ENCODE measurements at places on chromosomes 6 and 20.

DNA sequence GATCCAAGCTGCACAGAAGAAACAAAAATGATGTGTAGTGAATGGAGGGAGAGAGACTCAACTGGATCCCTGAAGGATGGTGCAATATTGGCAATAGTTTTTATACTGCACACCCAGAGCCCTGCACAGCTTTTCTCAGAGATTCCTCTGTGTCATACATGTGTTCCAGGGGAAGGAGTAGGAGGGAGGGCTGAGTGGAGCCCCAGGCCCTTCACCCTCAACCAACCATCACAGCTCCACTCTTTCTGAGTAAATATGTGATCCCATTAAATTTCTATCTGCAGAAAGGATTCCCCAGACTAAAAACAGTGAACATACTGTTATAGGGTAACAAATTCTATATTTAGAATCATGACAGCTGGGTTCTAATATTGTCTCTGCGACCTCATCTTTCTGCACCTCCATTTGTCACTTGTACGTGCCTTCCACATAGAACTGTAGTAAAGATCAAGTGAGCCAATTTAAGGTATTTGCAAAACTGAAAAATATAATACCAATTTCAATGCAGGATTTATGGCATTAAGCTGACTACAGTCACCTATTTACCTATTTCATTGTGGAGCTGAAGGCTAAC lies 421.4 kb upstream of the NRSN1 start:
- DNase-seq: no peak

DNA sequence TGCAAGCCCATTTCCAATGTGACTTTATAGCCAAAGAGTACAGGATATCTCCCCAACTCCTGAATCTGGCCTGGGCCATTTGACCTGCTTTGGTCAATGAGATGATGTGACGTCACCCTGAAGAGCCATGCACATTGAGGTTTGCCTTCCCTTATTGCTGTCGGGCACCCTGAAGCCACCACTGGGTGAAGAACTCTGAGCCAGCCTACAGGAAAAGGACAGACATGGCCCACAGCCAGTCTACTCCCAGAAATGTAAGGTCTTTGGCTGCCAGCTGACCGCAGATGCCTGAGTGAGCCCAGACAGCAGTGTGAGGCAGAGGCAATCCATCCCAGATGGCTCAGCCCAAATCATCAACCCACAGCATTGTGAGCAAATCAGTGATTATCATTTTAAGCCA lies 3.7 kb upstream of the SYNDIG1 start:
- DNase-seq: no peak

- DNase-seq: no peak
These were observed 1.6 kb upstream of the ADRM1 start for GRCh38 chr20:62301111-62301668.

DNA sequence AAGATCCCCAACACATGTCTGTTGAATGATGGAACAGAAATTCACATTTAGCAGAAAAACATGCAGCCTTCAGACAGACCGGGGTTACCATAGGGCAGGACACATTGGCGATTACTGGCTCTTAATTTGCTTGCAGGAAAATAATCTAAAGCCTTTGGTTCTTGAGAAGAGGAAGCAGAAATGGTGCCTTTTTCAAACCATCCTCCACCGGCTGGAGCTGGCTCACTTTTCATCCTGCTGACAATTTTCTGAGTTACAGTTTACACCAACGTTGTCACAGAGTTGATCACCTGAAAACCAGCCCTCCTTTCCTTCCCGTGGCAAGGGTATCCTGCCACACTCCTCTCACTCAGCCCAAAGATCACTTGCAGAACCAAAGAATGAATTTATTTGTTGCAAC lies 32.6 kb downstream of the SF3B5 start:
- no peak for DNase-seq

- DNase-seq: no peak
These were observed at the start of gene SNX9 for GRCh38 chr6:157823001-157823527. SNX9 (plus strand) TSS chr6:157823246; CDS start chr6:157823435, 189 bp downstream.

DNA sequence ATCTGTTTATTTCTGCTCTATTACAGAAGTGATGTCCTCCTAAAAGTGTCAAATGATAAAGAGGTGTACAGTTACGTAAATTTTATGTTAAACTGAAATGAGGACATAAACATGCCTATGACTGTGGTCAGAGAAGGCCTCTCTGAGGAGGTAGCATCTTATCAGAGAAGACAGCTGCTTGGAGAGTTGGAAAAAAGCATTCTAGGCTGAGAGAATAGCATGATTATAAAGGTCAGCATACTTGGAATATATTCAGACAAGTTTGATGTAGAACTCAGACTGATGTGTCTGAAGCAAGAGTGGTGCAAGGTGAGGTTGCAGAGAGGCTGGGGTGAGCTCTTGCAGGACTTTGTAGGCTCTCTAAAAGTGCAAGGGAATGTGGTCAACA lies 3.1 kb upstream of the PCNA start:
- no peak for DNase-seq

GRCh38 chr6:6834356-6835222 lies 246.1 kb downstream of the LY86 start:
- DNase-seq: no peak

- DNase-seq: no peak
These were observed 820.1 kb downstream of the TENT5A start for GRCh38 chr6:80932359-80932758.

- DNase-seq: no peak
These were observed 453.6 kb upstream of the FLRT3 start for GRCh38 chr20:14790771-14791620.

DNA sequence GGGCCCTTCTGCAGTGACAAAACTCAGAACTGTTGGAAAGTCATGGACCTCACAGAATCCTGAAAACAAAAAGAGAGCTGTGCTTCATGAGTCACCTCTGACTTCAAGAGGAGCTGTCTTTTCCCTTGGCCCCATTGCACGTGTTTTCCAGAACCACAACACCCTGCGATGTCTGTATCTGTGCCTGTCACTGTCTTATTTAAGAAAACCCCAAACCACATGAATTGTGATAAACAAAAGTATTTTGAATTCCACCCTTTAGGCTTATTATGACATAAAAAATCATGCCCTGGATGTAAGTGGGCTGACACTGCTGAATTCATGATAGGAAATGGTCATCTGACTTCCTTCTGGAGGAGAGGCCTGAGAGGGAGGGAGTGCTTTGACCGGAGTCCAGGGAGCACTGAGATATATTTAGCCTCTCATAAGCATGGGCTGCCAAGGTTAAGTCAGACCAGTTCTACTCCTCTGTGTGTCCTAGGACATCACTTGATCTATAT lies 96.4 kb upstream of the DUSP22 start:
- no peak for DNase-seq

DNA sequence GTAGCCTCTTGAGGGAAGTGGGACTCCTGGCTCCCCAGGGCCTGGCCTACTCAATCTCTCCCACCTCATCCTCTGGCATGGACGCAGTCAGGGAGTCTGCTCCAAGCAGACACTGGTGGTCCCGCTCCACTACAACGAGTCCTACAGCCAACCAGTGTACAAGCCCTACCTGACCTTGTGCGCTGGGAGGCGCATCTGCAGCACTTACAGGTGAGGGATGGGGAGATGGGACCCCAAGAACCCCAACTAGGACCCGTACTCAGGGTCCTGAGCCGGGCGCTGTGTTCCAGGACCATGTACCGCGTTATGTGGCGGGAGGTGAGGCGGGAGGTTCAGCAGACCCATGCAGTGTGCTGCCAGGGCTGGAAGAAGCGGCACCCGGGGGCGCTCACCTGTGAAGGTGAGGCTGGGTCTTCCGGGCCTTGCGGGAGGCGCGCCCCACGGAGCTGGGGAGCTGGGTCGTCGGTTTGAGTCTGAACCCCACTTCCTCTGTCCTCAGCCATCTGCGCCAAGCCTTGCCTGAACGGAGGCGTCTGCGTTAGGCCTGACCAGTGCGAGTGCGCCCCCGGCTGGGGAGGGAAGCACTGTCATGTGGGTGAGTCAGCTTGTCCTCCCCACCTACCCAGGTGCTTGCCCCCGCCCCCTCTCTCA lies 2.1 kb downstream of the EGFL8 start:
- DNase-seq: no peak

DNA sequence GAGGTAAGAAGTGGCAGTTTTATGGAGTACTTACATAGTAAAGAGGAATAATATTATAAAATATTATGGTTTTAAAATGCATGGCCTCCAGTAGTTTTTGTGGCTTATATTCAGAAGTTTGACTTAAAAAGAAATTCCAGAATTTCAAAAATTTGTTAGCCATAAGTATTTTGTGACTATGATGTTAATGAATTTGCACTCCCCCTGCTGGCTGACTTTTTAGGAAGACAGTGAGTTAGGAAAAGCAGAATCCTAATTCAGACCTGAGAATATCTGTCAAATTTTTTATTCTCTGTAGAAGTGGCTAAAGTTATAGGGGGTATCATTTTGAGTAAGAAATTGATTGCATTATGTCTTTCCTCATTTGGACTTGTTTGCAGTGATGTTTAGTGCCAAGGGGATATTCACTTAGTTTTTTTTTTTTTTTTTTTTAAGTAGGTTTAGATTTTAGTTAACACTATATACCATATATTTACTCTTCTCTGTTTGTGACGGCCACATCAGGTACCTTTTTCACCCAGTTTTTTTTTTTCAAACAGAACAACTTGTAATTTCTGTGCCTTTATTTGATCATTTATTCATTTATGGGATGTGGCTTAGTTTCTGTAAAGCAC lies 40.8 kb downstream of the ZFAND3 start:
- DNase-seq: no peak
